ENCODE measurements at places on chromosomes 2 and 18.
A peak's percentile ranks its signal among the peaks of the same experiment; 100 is the strongest.

GRCh38 chr2:128376241-128377041 is 57.8 kb upstream of the HS6ST1 start:
- no peak for DNase-seq

GRCh38 chr2:111701266-111701665 is 182.7 kb downstream of the ANAPC1 start:
- DNase-seq, result no peak

- DNase-seq, result no peak
Observed at GRCh38 chr2:157784169-157784822, 91.8 kb downstream of the ACVR1 start.

DNA sequence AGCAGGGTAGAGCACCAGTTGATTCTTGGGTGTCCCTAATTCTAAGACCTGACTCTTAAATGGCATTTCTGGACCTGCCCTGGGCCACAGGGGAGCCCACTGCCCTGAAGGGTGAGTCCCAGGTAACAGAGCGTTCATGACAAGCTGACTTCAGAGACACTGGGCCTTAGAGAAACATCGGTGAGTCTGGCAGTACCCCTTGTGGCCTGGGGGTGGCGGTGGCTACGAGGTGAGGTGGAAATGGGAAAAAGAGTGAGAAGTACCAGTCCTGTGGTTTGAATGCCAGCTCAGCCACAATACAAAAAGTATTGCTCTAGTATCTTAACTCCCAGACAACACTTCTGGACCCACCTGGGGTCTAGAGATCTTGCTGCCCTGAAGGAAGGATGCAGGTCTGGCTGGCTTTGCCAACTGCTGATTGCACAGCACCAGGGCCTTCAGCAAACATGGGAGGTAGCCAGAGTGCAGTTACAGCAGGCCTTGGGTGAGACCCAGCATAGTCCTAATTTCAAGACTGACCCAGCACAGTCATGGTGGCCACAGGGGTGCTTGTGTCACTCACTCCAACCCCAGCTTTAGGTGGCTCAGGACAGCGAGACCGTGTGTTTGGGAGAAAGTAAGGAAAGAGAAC is 44.5 kb downstream of the USP34 start:
- peak; percentile 42 for DNase-seq

DNA sequence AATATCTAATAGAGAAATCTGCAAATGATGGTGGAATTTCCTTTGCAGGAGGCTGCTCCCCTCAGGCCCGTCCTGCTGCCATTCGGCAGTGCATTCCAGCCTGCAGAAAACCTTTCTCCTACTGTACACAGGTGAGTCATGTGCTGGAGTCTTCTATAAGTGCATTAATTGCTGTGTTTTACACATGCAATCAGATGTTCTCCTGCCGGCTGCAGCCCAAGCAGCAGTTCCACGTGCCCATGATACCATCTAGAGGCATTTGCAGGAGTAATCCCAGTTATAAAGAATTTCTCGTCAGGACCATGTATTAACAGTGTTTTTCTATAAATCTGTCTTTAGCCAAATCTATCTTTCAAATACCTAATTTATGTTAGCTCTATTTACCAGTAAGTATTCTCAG is 304.7 kb upstream of the HNMT start:
- peak; percentile 10 for DNase-seq
